ENCODE measurements at places on chromosomes 7 and 10. TPM values are rescaled to one million over a fixed set of nuclear protein-coding genes. Genes with fewer than 3 reads are reported as not detected.

The NKX2-3 gene
- not detected for total RNA-seq

The SSC4D gene
- total RNA-seq, result 0.77 TPM

The TEX36 gene
- not detected for total RNA-seq

The OPN1SW gene
- total RNA-seq, result not detected

The SPDYE16 gene
- total RNA-seq, result not detected

The AMZ1 gene
- total RNA-seq, result not detected

The IGF2BP3 gene
- 2.7 TPM for total RNA-seq

The PRKRIP1 gene
- 31.7 TPM for total RNA-seq

The FAM185A gene
- total RNA-seq, result 9.3 TPM

The SEC23IP gene
- total RNA-seq, result 78.0 TPM

The NCAPG2 gene
- total RNA-seq, result 96.3 TPM

The TMEM229A gene
- total RNA-seq, result not detected

The HOXA7 gene
- total RNA-seq, result not detected

The GIGYF1 gene
- 48.8 TPM for total RNA-seq

All from activated CD4-positive, alpha-beta T cell treated with anti-CD3 and anti-CD28 coated beads, Interleukin-2, amount 10 ng/mL, durations not matched to agents 24 days and 14 days (primary cell).